ENCODE measurements at places on chromosomes 2 and 18.

DNA sequence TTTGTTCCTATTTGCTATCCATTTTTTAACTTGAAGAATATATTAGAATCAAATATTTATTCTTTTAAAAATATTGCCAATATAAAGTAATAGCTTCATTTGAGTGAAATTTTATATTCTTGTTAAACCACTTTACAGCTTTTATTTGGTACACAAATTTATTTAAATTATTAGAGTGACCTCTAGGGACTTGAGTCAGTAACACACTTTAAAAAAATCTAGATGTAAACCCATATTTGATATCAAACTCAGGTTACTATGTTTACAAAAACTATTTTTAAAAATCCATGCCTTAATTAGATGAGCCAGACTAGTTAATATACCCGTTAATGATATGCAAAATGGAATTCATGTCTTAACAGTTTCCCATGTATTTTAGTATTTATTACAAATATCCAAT, 134.6 kb downstream of the MAP4K4 start:
- no peak for DNase-seq

- no peak for DNase-seq
Measured at GRCh38 chr2:133420788-133421187, 147.5 kb downstream of the NCKAP5 start.

- no peak for DNase-seq
Measured at GRCh38 chr2:181948227-181948626, 37.4 kb upstream of the PPP1R1C start.

- DNase-seq, result no peak
Measured at GRCh38 chr18:74773171-74773624, 175.5 kb downstream of the ZNF407 start.

- DNase-seq, result no peak
Measured at GRCh38 chr2:74423231-74424095, 1.9 kb downstream of the WDR54 start.

GRCh38 chr2:70978341-70979179, at the start of gene ANKRD53:
Gene ANKRD53 (plus strand): TSS chr2:70978630. CDS start chr2:70978646, 16 bp downstream.
- DNase-seq, result no peak
